HFFc6 (cell line): ENCODE measurements at places on chromosomes 7 and 10. TPM values are rescaled to one million over a fixed set of nuclear protein-coding genes. Genes with fewer than 3 reads are reported as not detected.
A peak's percentile ranks its signal among the peaks of the same experiment; 100 is the strongest.

GRCh38 chr10:34994565-34995142, 95.5 kb downstream of the CUL2 start:
- peak; percentile 66 for DNase-seq

DNA sequence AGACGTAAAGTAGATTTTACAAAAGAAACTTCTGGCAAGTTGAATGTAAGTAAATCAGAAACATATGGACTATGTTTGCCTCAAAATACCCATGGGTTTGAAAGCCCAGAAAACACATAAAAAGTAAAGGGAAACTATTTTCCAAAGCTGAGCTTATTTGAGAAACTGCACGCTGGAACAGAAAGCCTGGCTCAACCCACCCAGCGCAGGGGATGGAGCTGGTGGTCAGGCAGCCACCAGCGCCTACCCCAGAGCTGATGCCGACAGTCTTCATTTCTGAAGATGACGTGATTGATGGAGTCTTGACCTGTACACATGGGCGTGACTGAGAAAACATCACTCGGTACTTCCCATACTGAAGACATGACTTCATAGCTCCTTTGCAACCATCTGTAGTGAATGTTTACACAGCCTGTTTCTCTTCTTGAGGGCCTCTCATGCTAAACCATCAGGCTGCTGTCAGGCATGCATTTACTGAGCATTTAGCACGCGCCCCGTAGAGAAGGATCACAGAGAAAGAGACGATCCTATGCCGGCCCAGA, 232.6 kb upstream of the AUTS2 start:
- DNase-seq = no peak

GRCh38 chr10:79400146-79401004, 45.0 kb downstream of the ZCCHC24 start:
- no peak for DNase-seq

The SLC18A3 gene
- total RNA-seq = not detected in 3 replicates

- no peak for DNase-seq
These were observed 9.5 kb upstream of the AUTS2 start for GRCh38 chr7:69588773-69589172.

DNA sequence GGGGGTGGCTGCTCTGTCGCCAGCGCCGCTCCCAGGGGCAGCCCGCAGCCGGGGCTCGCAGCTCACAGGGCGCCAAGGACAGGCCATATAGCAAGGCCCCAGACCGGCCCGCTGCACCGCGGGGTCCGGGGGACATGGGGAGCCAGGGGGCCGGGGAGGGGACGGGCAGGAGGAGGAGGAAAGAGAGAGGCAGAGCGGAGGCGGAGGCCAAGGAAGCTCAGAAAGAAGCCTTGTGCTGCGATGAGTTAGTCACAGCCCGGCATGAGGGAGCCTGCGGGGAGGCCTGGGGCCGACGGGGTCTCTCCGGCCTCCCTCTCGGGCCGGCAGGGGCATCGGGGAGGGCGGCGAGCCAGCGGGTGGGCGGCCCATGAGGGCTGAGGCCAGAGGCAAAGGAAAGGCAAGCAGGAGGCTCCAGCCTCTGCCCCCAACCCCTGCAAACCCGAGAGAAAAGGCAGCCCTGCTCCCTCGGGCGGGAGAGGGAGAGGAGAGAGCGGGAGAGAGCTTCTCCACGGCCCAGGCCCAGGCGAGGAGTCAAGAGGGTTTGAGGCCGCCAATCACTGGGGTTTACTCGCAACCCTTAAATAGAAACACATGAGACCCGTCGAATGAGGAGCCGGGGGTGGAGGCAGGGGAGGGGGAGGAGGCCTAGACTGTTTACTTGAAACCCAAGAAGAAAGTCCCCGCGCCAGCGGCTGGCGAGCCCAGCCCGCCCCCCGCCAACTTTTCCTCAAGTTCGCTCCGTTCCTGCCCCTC, 167.9 kb downstream of the NEURL1 start:
- DNase-seq = peak; percentile 88

The MEIG1 gene
- not detected in 3 replicates for total RNA-seq

The ZPBP gene
- not detected in 3 replicates for total RNA-seq

DNA sequence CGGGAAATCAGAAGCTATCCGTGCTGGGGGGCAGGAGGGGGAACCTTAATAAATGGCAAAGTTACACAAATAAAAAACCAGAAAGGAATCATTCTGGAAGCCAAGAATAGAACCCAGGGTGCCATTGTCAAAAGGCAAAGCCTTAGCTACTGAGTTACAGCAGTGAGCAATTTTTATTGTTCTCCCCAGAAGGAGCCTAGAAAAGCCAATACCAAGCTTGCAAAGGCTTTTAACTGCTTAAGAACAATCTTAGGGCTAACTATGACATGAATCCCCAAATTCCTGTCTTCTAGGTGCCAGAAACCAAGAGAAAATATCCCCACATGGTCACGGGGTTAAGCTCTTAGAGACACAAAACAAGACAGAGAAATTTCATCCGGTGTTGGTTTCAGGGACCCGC, 482.7 kb downstream of the CCSER2 start:
- no peak for DNase-seq

The TMEM106B gene
- total RNA-seq = 34.6 and 41.0 TPM in 2 replicates

DNA sequence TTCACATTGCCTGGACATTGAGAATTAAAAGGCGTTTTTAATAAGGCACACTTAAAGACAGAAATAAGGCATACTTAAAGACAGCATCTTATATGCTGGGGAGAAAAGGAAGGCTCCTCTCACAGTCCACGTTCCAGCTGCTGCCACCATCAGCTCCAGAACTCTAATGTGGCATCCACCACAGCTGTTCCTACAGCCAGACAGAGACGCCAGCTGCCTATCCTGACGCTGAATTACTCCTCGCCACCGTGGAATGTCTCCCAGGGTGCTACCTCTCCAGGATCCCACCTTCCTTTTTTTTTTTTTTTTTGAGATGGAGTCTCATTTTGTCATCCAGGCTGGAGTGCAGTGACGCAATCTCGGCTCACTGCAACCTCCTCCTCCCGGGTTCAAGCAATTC, 30.8 kb downstream of the SLC37A3 start:
- DNase-seq = no peak

The SAP25 gene
- total RNA-seq = 0.39 and 0.40 TPM in 2 replicates

DNA sequence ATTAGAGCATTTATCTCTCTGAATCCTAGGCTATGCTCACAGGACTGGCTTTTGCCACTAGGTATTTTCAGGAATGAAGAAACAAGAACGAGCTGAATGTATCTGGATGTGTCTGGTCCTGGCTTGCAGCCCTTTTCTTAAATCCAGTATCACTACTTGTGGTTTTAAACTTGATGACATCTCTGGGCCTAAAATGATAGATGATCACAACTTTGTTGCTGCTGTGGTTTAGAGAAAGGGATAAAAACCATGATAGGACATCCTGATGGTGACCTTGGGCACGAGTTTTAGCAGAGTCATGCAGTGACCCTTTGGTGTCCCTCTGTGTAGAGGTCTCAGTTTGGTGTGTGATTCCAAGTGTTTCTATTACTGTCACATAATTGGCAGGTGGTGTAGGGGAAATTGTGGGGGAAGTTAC, 31.7 kb upstream of the SEMA3C start:
- DNase-seq = no peak

The GPR85 gene
- 2.0 to 3.1 TPM (median 2.1 TPM) in 3 replicates for total RNA-seq

DNA sequence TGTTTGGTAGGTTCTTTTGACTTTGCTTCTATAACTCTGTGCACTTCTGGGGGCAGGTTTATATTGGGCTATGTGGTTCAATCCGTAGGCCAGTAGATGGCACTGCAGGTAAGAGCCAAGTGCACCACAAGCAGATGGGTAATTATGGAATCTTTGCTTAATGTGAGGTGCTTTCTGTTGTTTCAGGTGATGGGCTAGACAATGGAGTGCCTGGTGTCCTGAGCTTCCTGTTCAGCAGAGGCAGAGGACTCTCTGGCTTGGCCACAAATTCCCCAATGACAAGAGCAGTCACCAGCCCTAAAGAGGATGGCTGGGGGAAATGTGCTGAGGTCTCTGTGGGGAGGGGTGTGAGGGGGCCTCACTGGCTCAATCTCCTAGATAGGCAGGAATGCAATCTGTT, 455.0 kb downstream of the CCSER2 start:
- DNase-seq = no peak
